ENCODE measurements at places on chromosomes 4 and X. TPM values are rescaled to one million over a fixed set of nuclear protein-coding genes. Genes with fewer than 3 reads are reported as not detected.

GRCh38 chr4:76028350-76028765 is 5.1 kb upstream of the CXCL10 start:
- no peak for DNase-seq

- no peak for DNase-seq
Observed at GRCh38 chr4:94171616-94172015, 36.0 kb upstream of the SMARCAD1 start.

GRCh38 chrX:53316860-53317237 is 35.5 kb upstream of the IQSEC2 start:
- no peak for DNase-seq

- DNase-seq = no peak
Observed at GRCh38 chr4:167652267-167652666, 418.0 kb upstream of the SPOCK3 start.

DNA sequence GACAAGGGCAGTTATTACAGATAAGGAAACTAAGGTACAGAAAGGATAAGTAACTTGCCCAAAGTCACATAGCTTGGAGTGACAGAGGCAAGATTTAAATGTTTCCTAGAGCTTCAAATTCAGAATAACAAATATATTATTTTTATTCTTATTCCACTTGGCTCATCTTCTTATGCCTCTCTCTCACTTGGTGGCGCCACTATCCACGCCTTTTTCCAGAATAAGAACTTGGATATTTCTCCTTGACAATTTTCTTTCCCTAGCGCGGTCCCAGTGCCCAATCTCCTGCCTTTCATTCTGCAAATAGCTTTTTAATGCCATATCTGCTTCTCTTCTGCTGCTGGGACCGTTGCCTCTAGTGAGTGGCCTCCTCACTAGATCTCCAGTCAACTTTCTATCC is 78.5 kb downstream of the MSN start:
- no peak for DNase-seq

- DNase-seq = no peak
Observed at GRCh38 chrX:2682565-2683177, 8.4 kb upstream of the CD99 start.

DMP1 gene
- not detected for polyA plus RNA-seq

FDCSP gene
- not detected for polyA plus RNA-seq

WDR44 gene
- 5.3 TPM for polyA plus RNA-seq

RBM47 gene
- polyA plus RNA-seq = 49.8 TPM

TCEAL9 gene
- polyA plus RNA-seq = 305 TPM

DCAF12L2 gene
- polyA plus RNA-seq = not detected

HGFAC gene
- polyA plus RNA-seq = 1.7 TPM

All from hepatocyte (in vitro differentiated cells).